ENCODE measurements at places on chromosomes 4 and X. TPM values are rescaled to one million over a fixed set of nuclear protein-coding genes. Genes with fewer than 3 reads are reported as not detected.

CITED1 gene
- not detected for total RNA-seq

DNA sequence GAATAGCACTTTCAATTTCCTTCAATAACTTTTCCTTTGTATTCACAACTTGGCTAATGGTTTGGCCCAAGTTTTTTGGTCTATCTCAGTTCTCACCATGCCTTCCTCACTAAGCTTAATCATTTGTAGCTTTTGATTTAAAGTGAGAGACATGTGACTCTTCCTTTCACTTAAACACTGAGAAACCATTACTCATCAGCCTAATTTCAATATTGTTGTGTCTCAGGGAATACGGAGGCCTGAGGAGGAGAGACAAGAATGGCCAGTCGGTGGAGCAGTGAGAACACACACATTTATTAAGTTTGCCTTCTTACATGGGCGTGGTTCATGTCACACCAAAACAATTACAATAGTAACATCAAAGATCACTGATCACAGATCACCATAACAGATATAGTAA is 56.7 kb downstream of the TSPAN5 start:
- peaks cover 25% of the 10 kb centered on the region for H3K4me1 ChIP-seq
- peak; percentile 69 for DNase-seq

- H3K36me3 ChIP-seq, result no peaks in the 10 kb centered on the region
- H3K4me3 ChIP-seq, result no peak overlapping the region
- no peak for DNase-seq
Observed at GRCh38 chrX:45557387-45557786, 356.7 kb upstream of the DIPK2B start.

DNA sequence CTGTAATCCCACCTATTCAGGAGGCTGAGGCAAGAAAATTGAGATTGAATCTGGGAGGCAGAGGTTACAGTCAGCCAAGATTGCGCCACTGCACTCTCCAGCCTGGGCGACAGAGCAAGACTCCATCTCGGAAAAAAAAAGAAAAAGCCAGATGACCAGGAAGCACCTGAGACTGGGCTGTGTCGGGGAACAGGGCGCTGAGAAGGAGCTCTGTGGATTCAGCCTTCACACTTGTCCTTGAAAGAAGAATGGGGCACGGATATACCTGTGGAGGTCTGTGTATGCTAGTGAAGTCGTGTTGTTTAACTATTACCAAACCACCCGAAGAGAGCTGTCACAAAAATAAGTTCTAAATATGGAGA is 39.3 kb upstream of the TADA2B start:
- peaks cover 47% of the 10 kb centered on the region for H3K36me3 ChIP-seq
- DNase-seq, result peak; percentile 13
- no peaks in the 10 kb centered on the region for H3K27me3 ChIP-seq
- H3K4me3 ChIP-seq, result no peak overlapping the region

IQCM gene
- total RNA-seq, result not detected

DNA sequence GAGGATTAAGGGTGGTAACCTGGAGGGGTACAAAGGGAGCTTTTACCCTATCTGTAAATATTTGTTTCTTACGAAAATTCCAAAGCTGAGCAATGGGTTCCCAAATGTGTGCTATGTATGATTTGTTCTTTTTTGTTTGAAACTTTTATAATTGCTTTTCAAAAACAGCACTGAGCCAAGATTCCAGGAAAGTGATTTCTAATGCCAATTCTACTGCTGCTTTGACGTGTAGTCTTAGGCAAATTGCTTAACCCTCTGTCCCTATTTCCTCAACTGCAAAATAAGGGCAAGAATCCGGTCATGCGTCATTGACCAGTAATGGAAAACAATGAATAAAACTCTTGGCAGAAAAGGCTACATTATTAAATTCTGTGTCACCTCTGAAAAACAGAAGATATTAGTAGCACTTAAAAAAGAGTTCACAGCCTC is 454.7 kb downstream of the IL15 start:
- no peaks in the 10 kb centered on the region for H3K36me3 ChIP-seq
- peak; percentile 6 for DNase-seq
- H3K4me1 ChIP-seq, result peaks cover 35% of the 10 kb centered on the region
- H3K27ac ChIP-seq, result peak overlapping the region; percentile 100

DNA sequence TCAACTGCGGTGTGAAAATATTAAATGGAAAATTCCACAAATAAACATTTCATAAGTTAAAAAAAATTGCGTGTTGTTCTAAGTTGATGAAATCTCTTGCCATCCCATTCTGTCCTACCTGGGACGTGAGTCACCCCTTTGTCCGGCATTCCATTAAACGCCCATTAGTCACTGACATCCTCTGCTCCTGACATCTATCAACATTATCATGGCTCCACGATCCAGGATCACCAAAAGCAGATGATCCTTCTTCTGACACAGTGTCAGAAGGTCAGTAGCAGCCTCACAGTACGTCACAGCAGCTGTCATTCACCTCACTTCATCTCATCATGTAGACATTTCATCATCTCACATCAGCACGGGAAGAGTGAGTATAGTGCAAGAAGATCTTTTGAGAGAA is 125.7 kb downstream of the ZNF827 start:
- H3K36me3 ChIP-seq, result peaks cover 12% of the 10 kb centered on the region
- H3K4me3 ChIP-seq, result no peak overlapping the region
- DNase-seq, result no peak
- H3K27me3 ChIP-seq, result no peaks in the 10 kb centered on the region
- no peak overlapping the region for H3K27ac ChIP-seq

G3BP2 gene
- total RNA-seq, result 159 TPM

DNA sequence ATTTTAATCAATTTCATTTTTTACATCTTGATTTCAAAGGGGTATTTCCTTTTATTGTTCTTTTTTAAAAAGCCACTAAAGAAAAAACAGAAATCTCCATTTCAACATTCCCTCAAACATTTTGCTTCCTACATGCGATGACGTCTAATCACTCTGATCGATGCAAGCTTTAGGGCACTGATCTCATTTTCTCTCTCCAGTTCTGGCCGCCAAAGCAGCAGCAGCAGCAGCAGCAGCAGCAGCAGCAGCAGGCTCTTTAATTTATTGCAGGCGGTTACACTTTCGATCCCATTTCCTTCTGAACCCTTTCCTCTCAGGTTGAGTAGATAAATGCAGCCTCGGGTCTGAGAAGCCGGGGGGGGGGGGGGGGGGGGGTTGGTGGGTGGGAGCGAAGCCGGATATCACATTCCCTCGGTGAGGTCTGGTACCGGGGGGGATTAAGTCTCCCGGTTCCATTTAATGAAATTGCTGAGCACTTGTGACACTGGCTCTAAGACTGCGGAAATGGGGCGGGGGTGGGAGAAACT is 3.4 kb upstream of the PCDH7 start:
- H3K36me3 ChIP-seq, result no peaks in the 10 kb centered on the region
- peaks cover 5% of the 10 kb centered on the region for H3K4me1 ChIP-seq
- peak; percentile 77 for DNase-seq
- peaks cover 32% of the 10 kb centered on the region for H3K27me3 ChIP-seq
- H3K4me3 ChIP-seq, result peak overlapping the region; percentile 60
